ENCODE measurements at places on chromosomes 2 and 18. TPM values are rescaled to one million over a fixed set of nuclear protein-coding genes. Genes with fewer than 3 reads are reported as not detected.

DNA sequence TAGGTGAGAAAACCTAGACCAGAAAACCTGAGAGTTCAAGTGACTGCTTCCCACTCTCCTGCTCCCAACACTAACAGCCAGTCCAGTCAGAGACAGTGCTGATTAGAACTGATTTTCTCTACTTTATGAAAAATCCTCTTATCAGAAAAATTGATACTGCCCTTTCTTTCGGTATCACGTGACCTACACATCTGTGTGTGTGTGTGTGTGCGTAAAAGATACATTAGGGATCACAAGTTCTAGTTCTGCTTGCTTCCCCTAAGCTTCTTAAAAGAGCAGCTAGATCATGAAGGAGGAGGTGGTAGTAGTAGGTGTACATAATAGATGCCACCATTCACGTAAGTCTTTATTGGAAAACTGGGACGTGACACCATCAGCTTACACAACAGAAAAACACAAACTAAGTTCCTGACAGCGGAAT, 1.5 kb downstream of the ARL5A start:
- no peak for DNase-seq

The ACVR1C gene
- total RNA-seq, result 2.3 TPM

DNA sequence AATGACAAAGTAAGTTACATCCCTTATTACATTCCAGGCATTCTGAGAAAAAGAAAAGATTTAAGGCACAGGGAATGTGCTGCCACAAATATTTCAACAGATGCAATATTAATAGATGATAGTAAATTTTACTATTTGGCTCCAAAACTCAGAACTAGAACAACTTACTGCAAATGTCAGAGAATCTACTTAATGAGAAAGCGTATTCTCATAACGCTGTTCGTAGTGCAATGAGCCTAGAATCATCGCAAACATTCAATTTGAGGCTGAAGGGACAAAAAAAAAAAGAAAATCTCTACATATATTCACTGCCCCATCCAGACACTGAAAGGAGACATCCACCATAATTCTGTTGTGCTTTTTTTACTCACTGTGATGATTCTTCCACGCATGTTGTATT, 272.1 kb upstream of the DOK6 start:
- no peak for DNase-seq

The BMP10 gene
- total RNA-seq, result not detected

The EPB41L3 gene
- 0.83 TPM for total RNA-seq

DNA sequence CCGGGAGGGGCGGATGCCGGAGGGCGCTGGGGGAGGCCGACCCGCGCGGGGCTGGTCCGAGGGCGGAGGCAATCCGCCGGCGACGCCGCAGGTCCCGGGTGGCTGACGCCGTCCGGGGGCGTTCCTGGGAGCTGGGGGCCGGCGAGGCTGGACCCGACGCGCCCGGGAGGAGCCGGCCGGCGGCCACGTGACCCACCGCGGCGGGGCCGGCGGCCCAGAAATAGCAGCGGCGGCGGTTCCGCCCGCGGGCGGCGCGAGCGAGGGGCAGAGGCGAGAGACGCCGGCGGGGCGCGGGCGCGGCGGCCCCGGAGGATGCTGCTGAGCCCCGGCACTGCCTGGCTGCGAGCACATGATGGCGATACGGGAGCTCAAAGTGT, at the start of gene RAB31:
RAB31 (plus strand) TSS at position 245 of the 377 bp plus-strand sequence; CDS start at position 350, 105 bp downstream.
- DNase-seq, result no peak

The POU3F3 gene
- not detected for total RNA-seq

Data from CD8-positive, alpha-beta T cell (primary cell).